ENCODE measurements at places on chromosomes 6 and 20.

DNA sequence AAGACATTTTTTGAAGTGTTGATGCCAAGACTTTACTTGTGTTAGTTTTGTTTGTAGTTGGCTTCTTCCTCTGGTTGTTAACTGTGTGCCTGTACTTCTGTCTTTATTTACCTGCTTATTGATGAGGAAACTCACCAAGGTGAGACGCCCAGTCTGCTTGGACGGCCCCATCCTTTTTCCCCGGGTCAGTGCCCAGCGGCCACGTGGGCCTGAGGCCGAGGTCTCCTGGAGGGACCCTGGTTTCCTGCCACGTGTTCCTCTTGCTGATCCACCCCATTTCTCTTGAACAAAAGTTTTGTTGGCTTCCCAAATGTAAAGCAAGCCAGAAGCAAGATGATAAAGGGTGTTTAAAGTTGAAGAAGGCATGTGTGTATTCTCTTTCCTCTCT, 24.8 kb downstream of the DUSP22 start:
- no peak for DNase-seq

- peak; percentile 77 for DNase-seq
Observed at GRCh38 chr20:32789896-32790750, 27.9 kb downstream of the DNMT3B start.

DNA sequence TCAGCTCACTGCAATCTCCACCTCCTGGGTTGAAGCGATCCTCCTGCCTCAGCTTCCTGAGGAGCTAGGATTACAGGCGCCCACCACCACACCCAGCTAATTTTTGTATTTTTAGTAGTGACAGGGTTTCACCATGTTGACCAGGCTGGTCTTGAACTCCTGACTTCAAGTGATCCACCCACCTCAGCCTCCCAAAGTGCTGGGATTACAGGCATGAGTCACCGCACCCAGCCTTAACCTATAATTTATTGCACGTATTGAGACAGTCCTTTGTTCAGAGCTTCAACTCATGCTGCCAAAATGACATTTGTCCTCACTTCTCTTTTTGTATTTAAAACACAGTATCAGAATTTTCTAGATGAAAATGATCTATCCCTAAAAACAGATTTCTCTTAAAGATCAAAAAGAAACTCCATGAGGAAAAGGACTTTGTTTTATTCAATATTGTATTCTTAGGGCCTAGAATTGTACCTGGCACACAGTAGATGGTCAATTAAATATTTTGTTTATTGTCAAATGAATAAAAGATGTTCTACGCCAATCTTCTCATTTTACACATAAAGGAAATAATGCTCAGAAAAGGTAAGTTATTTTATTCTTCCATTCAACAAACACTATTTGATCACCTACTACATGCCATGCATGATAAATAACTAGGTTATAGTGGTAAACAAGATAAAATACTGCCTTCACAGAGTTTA, 10.8 kb downstream of the SERAC1 start:
- DNase-seq = no peak

- DNase-seq = no peak
Observed at GRCh38 chr6:151043944-151044343, 178.4 kb downstream of the MTHFD1L start.

- DNase-seq = no peak
Observed at GRCh38 chr20:55880361-55880760, 125.0 kb downstream of the CBLN4 start.

DNA sequence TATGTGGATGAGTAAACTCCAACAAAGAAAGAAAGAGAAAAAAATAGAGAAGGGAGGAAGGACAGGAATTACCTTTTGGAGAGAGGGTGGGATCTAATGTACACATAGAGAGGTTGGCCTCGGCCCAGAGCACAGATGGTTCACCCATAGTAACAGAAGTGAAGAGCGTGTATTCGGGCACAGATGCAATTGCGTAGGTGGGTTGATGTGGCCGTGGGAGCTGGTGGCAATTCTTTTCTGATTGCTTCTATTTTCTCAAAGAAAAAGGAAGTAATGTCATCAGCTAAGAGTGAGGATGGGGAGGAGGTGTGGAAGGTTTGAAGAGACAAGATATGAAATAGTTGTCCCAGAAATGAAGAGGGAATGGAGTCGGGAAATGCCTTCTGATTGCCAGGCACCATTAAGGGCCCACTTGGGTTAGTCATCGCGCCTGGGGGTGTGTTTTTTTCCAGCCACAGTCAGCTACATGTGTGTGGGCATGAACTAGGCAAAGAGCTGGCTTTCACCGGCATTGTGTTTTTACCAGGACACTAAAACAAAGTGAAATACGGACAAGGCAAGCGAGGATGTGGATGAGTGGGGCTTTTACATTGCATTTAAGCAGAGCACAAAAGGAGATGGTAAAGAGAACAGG, 158.7 kb downstream of the SYNE1 start:
- DNase-seq = no peak

GRCh38 chr6:117483004-117483644, 650 bp downstream of the DCBLD1 start:
- no peak for DNase-seq

- DNase-seq = no peak
Observed at GRCh38 chr6:3407840-3408239, 49.0 kb downstream of the SLC22A23 start.
